Fibroblast of gingiva (primary cell): ENCODE measurements at places on chromosomes 7 and 10.
A peak's percentile ranks its signal among the peaks of the same experiment; 100 is the strongest.

DNA sequence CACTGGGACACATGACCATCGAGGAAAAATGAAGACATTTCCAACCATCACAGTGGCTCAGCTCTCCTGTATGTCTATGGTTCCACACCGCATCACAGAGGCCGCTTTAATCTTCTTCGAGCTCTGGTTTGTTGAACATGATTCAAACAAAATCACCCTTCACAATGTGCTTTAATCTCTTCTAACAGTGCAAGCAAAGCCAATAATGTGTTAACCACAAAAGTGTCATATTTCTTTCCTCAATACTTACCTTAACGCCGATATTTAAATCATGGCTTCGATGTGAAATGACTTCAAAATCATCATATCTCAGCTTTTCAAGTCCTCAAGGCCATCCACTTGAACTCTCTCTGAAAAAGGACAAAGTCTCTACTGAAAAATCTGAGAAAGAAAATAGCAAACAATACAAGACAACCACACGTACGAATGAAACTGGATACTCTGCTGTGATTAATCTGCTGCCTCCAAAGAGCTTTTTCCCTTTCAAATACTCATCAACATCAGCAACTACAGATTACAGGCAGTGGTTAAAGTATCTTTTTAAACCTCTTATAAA lies 23.0 kb upstream of the SVIL start:
- DNase-seq = no peak

GRCh38 chr10:78211561-78212051 lies 177.9 kb downstream of the RPS24 start:
- DNase-seq = peak; percentile 34

DNA sequence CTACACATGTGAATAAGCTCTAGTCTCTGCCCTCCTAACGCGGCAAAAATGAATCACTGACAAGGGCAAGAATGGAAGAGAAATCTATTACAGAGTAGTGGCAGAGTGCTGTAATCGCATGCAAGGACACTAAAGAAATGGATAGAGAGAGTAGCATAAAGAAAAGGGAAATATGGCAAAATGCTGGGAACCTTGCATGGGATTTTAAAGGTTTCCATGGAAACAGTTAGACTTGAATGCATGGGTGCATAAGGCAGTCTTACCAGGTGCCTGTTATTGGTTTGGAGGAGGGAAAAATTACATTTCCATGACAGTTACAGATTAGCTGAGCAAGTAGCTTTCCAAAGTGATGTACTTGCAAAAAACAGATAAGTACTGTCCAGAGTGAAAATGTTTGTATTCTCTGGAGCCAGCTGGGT lies 233.4 kb downstream of the PTN start:
- DNase-seq = peak; percentile 12

- no peak for DNase-seq
Measured at GRCh38 chr7:156034397-156034796, 222.1 kb upstream of the SHH start.

- DNase-seq = no peak
Measured at GRCh38 chr10:78964952-78965633, 103.7 kb upstream of the ZMIZ1 start.

DNA sequence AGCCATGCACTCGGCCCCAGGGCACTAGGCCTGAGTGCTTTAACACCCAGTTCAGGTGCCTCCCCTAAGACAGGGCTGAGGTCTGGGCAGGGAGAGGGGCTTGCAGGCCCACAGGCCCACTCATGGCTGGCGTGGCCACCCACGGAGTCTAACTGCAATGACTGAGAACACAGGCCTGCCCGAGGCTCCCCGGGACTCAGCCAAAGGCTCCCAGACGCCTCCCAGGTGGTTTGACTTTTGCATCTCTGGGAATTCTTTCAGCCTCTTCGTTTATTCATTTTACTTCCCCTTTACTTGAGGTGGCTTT lies 37.3 kb downstream of the PTPRN2 start:
- no peak for DNase-seq

GRCh38 chr7:7895004-7895650 lies 73.5 kb upstream of the GLCCI1 start:
- DNase-seq = no peak

GRCh38 chr7:126535176-126535575 lies 717.6 kb downstream of the GRM8 start:
- no peak for DNase-seq

- no peak for DNase-seq
Measured at GRCh38 chr7:149820622-149821190, 17.5 kb upstream of the ZNF862 start.

- peak; percentile 17 for DNase-seq
Measured at GRCh38 chr10:86400705-86401587, 34.4 kb upstream of the GRID1 start.

DNA sequence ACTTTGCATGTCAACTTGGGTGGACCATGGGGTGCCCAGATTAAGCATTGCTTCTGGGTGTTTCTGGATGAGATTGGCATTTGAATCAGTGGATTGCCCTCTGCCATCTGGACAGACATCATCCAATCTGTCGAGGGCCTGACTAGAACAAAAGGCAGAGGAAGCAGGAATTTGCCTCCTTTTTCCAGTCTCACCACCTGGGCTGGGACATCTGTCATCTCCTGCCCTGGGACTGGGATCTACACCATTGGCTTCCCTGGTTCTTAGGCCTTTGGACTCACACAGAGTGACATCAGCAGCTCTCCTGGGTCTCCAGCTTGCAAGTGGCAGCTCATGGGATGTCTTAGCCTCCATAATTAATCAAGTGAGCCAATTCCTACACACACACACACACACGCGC lies 10.3 kb downstream of the SLC13A4 start:
- no peak for DNase-seq

GRCh38 chr7:46485481-46486065 lies 564.5 kb upstream of the IGFBP3 start:
- DNase-seq = no peak

DNA sequence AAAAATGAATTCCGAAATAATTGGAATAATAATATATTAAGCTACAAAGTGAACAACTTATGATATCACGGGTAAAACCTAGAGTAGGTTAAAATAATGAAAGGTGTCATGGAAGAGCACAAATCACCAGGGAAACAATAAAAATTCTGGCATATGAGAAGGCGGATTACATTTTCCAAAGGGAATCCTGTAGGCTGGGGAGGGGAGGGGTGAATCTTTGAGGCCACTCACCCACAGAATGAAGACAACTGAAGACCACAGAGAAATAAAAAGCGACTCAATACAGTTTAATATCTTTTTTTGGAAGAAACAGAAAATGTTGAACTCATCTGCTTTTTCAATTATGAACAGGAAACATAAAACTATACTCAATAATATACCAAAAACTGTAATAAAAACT lies 129.4 kb upstream of the HPS1 start:
- no peak for DNase-seq

- no peak for DNase-seq
Measured at GRCh38 chr10:78764846-78765430, 303.8 kb upstream of the ZMIZ1 start.

- DNase-seq = peak; percentile 98
Measured at GRCh38 chr7:20075992-20076820, 141.0 kb downstream of the MACC1 start.
